ENCODE measurements at places on chromosomes 13 and 19. TPM values are rescaled to one million over a fixed set of nuclear protein-coding genes. Genes with fewer than 3 reads are reported as not detected.

Gene PSG3
- not detected for total RNA-seq

Gene PLEKHG2
- 3.6 TPM for total RNA-seq

Gene ARHGAP35
- 30.1 TPM for total RNA-seq

Gene PNMA8C
- not detected for total RNA-seq

Gene CDX2
- 0.04 TPM for total RNA-seq

Gene LGALS14
- total RNA-seq, result not detected

GRCh38 chr13:114046431-114046975 is 72.6 kb upstream of the C13orf46 start:
- no peak overlapping the region for H3K4me3 ChIP-seq
- no peaks in the 10 kb centered on the region for H3K4me1 ChIP-seq
- H3K36me3 ChIP-seq, result no peaks in the 10 kb centered on the region
- no peak for DNase-seq
- H3K27ac ChIP-seq, result no peak overlapping the region
- peaks cover 42% of the 10 kb centered on the region for H3K27me3 ChIP-seq

DNA sequence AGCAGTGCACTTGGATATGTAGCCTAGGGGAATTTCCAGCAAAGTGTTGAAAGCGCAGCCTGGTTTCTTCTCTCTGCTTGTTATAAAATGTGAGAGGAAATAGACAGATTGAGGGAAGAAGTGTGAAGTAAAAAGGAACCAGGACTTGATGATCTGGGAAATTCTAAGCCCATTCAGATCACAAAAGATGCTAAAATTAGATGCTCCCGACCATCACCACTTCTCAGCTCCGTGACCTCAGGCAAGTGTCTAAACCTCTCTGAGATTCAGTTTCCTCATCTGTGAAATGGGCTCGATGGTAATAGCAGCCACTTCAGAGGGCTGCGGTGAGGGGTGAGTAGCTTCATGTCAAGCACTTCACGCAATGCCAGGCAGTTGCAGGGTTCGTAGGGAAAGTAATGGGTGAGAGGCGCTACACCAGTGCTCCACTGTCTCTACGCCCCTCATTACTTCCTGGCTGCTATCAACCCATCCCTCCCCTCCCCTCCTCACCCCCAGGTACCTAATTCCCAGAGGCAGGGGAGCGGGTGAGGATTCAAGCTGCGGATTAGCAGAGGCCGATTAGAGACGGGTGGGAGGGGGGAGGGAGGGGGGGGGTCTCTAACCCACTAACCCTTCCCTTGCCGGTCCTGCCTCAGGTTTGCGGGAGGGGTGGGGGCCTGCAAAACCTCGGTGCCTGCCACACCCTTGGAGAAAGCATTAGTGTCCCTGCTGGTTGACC is 9.0 kb upstream of the NFIC start:
- no peak overlapping the region for H3K27ac ChIP-seq
- peaks cover 3% of the 10 kb centered on the region for H3K27me3 ChIP-seq

GRCh38 chr13:98385606-98386005 is 191.3 kb downstream of the STK24 start:
- no peak overlapping the region for H3K4me3 ChIP-seq
- peaks cover 56% of the 10 kb centered on the region for H3K36me3 ChIP-seq
- no peaks in the 10 kb centered on the region for H3K27me3 ChIP-seq
- H3K27ac ChIP-seq, result no peak overlapping the region

GRCh38 chr19:42111384-42111783 is 20.9 kb downstream of the POU2F2 start:
- no peaks in the 10 kb centered on the region for H3K4me1 ChIP-seq
- no peak overlapping the region for H3K4me3 ChIP-seq
- peaks cover 2% of the 10 kb centered on the region for H3K27me3 ChIP-seq
- no peak overlapping the region for H3K27ac ChIP-seq
- H3K36me3 ChIP-seq, result no peaks in the 10 kb centered on the region
- no peak for DNase-seq

DNA sequence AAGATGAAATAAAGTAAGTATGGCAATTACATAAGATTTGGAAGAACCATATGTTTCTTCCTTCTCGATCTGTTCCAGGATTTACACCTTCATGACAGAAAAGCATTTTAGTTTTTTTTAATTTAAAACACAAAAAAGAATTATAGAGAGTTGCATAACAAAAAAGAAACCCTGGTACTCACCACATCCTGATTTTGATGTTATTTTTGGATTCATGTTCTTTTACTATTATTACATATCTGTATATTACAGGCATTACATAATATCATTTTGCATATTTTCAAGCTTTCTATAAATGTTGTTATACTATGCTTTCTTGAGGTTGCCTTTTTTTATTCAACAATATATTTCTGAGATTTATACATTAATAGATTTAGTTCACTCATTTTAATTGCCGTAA is 6.7 kb upstream of the KATNAL1 start:
- H3K27me3 ChIP-seq, result no peaks in the 10 kb centered on the region
- H3K4me1 ChIP-seq, result peaks cover 6% of the 10 kb centered on the region
- H3K27ac ChIP-seq, result no peak overlapping the region
- H3K4me3 ChIP-seq, result no peak overlapping the region
- DNase-seq, result no peak
- no peaks in the 10 kb centered on the region for H3K36me3 ChIP-seq

GRCh38 chr13:33865945-33866344 is 48.0 kb downstream of the RFC3 start:
- H3K36me3 ChIP-seq, result no peaks in the 10 kb centered on the region
- no peak for DNase-seq

- H3K27ac ChIP-seq, result no peak overlapping the region
- H3K36me3 ChIP-seq, result no peaks in the 10 kb centered on the region
- peaks cover 10% of the 10 kb centered on the region for H3K4me1 ChIP-seq
- H3K4me3 ChIP-seq, result no peak overlapping the region
- H3K27me3 ChIP-seq, result no peaks in the 10 kb centered on the region
- DNase-seq, result no peak
Measured at GRCh38 chr13:23799945-23800344, 89.3 kb downstream of the MIPEP start.

- no peak overlapping the region for H3K27ac ChIP-seq
- H3K27me3 ChIP-seq, result no peaks in the 10 kb centered on the region
- no peak for DNase-seq
- H3K4me1 ChIP-seq, result no peaks in the 10 kb centered on the region
Measured at GRCh38 chr13:25165663-25166062, 6.4 kb downstream of the AMER2 start.

DNA sequence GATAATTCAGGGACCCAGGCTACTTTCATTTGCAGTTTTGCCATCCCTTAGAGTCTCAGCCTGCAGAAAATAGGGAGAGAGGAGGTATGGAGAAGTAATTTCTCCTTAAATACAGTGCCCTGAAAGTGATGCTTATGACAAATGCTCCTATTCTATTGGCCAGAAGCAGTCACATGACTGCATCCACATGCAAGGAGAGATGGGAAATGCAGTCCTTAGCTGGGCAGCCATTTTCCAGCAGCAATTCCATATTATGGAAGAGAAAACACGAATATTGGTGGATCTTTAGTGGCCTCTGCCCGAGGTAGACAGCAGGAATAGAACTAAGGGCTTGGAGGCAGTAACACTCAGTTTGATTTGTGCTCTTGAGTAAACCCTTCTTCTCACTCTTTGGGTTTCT is 39.4 kb downstream of the VAV1 start:
- peak; percentile 31 for DNase-seq
- no peaks in the 10 kb centered on the region for H3K4me1 ChIP-seq
- no peak overlapping the region for H3K4me3 ChIP-seq
- peaks cover 8% of the 10 kb centered on the region for H3K27me3 ChIP-seq

- H3K36me3 ChIP-seq, result peaks cover 11% of the 10 kb centered on the region
- no peaks in the 10 kb centered on the region for H3K27me3 ChIP-seq
- H3K4me1 ChIP-seq, result peaks cover 20% of the 10 kb centered on the region
- no peak overlapping the region for H3K27ac ChIP-seq
Measured at GRCh38 chr13:21399741-21400140, 59.4 kb downstream of the ZDHHC20 start.

DNA sequence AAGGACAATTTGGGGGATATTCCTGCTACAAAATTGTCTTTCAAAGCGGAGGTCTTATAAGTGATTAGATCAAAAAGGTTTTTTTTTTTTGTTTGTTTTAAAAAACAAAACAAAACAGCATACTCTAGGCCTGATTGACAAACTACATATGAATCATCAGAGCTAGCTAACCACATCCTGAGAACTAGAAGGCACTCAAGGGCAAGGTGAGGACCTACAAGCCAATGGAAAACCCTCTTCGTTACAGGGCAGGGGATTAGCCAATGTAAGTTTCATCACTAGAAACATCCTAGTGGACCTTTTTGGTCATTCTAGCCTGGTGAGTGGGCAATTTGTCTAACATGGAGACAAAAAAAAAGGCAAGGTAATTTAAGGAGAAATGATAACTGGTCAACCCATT is 428.6 kb downstream of the RFC3 start:
- H3K27ac ChIP-seq, result no peak overlapping the region
- no peaks in the 10 kb centered on the region for H3K27me3 ChIP-seq
- DNase-seq, result no peak
- H3K4me3 ChIP-seq, result no peak overlapping the region

DNA sequence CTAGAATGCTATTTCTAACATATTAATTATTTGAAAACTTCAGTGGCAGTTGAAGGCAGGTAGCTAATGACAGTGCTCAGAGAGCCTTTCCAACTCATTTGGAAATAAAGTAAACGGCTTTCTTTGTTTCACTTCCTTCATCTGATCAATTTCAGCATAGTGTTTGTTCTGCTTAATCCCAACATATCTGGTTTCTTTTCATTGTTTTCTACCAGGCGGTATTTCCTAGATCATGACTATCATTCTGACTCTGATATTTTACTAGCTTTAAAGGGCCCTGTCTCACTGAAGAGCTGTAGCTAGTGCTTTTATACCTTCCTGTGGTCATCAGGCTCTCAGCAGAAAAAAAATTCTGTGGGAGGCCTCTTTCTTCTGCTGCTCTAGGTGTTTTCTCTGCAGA is 178.6 kb downstream of the RBM26 start:
- H3K4me1 ChIP-seq, result no peaks in the 10 kb centered on the region
- peaks cover 2% of the 10 kb centered on the region for H3K27me3 ChIP-seq
- DNase-seq, result no peak
- no peak overlapping the region for H3K27ac ChIP-seq
- H3K36me3 ChIP-seq, result no peaks in the 10 kb centered on the region
- H3K4me3 ChIP-seq, result no peak overlapping the region

DNA sequence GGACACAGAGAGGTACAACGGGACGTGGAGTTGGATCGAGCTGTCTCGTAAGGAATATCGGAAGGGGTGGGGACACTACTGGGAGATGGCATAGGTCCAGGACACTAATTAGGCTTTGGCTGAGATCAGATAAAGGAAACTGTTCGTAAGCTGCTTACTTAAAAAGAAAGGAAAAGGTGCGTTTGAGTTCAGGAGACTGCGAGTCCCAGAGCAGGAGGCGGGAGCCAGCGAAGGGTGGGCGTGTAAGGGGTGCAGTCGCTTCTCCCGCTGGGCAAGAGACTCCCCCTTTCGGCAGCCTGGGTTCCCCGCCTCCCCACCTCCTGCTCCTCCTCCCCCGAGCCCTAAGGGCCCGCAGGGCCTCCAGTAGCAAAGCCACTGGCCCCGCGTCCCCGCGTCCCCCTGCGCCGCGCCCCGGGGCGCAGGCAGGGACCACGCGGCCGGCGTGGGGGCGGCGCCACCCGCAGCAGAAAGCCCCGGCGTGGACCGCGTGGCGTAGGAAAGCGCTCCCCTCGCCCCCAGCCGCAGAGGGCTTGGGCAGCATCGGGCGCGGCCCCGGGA is 547 bp downstream of the ABCC4 start:
- H3K27ac ChIP-seq, result no peak overlapping the region
- H3K4me3 ChIP-seq, result peak overlapping the region; percentile 86
- peaks cover 45% of the 10 kb centered on the region for H3K4me1 ChIP-seq
- no peaks in the 10 kb centered on the region for H3K36me3 ChIP-seq
- DNase-seq, result peak; percentile 16
